ENCODE measurements at places on chromosomes 6 and 20.

- no peak for DNase-seq
Measured at GRCh38 chr6:119620846-119621555, 271.4 kb upstream of the MAN1A1 start.

DNA sequence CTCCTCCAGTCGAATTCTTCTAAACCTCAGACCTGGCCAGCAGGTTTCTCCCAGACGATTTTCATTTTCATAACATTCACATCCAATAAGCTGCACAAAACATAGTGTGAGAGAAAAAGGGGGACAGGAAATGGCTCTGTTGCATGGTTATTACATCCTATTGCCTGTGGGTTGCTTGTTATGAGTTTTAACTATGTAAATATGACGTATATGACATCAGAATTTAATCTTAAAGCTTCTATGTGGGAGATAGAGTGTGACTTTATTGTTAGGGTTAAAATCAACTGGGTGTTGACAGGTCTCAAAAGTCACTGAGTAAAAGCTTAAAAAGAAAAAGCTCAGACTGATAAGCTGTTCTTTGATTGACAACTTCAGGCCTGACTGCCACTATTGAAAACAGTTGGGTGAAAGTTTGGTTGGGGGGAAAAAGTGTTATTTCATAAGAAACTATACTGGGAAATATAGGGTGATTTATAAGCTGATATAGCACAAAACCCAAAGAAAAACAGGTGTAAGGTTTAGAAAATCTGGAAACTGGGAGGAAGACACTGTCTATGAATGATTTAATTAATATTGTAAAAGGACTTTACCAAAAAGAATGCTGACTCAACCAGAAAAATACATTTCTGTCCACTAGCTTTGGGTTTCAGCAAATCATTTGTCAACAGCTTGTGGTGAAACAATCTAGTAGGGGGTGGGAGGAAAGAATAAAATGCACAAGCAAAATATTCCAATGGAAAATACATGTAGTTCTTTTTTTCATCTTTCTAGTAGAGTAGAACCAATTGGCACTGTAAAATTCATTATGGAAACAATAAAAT is 134.1 kb upstream of the CEP162 start:
- no peak for DNase-seq

DNA sequence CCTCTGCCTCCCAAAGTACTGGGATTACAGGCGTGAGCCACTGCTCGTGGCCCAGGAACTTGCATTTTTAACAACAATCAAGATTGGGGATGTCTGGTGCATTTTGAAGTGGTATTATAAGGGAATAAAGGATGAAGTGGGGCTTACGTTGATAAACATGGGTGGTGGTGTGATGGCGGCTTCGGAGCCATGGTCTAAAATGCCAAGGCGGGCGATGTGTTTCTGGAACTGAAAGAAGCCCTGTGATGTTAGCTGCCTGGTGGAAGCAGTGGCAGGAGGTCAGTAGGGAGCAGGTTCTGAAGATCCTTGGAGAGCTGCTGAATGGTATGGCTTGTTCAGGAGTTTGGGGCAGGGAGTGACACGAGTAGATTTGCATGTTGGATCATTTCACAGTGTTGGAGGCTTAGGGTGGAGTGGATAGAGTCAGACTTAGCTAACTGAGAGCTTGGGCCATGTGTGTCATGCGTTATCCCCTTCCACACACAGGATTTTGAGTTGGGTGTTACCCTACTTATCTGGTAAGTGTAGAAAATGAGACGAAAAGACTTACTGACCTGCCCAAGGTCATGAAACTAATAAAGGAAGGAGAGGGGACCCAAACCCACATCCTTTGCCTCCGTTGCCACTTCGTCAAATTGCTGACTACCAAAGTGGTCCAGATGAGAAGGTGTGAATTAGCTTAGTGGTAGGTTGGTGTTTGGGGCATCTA is 1.5 kb downstream of the NELFCD start:
- DNase-seq, result no peak

DNA sequence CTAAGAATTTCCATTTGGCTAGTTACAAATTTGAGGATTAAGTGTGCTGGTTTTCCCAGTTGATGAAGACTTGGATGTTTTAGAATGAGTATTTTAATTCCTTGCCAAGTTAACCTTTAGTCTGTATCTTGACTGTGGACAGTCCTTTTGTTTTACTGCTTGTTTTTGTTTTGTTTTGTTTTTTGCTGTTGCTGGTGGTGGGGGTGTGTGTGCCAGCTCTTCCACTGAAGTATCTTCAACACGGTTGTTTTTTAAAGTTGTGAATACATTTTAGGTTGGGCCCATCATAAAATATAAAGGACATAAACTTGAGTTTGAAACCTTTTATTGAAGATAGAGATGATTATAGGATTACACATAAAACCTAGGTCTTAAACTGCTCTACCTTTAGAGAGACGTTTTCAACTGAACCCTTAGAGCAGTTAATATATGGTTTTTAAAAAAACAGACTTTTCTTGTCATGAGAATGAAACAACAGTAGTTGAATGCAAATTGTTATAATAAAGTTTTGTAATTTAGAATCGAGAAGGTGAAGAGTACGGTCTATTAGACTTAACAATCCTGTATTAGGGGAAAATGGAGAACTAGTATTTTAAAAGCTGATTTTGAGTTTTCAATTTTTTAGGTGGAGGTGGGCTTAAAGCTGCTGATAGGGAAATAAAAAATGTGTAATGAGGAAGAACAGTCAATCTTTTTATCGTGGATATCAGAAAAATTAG is 4.0 kb downstream of the QKI start:
- no peak for DNase-seq

GRCh38 chr20:5977975-5978374 is 27.5 kb downstream of the MCM8 start:
- DNase-seq, result no peak

DNA sequence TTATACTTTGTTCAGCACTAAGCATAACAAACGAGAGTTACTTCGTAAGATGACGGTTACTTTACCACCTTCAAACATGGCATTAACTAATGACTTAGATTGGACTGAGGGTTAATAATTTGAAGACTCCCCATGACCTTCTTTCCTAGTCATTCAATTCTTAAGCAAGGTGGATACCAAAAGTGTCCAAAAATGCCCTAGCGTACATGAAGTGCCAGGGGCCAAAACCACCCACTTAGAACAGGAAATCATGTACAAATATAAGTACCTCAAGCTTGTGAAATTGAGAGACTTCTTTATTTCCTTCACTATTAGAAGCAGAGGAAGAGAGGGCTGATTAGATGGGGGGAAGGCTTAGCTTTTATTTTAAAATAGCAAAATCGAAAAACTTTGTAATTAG is 166.4 kb downstream of the ATXN1 start:
- no peak for DNase-seq

DNA sequence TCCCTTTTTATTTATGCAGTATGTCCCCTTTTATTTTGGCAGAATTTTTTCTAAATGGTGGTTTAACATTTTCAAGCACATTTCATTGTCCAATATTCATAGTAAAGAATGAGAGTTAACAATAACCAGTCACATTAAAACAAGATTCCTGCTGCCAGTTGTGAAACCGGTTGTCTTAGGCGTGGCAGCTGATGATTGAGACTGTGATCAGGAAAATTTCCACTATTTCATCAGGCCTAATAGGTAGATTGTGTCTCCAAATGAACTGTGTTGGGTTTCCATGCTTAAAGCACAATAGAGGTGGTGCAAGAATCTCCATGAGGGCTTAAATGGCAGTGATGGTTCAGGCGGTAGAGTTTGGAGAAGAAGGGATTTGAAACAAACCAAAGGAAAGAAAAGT is 15.3 kb downstream of the PRDM1 start:
- DNase-seq, result no peak

DNA sequence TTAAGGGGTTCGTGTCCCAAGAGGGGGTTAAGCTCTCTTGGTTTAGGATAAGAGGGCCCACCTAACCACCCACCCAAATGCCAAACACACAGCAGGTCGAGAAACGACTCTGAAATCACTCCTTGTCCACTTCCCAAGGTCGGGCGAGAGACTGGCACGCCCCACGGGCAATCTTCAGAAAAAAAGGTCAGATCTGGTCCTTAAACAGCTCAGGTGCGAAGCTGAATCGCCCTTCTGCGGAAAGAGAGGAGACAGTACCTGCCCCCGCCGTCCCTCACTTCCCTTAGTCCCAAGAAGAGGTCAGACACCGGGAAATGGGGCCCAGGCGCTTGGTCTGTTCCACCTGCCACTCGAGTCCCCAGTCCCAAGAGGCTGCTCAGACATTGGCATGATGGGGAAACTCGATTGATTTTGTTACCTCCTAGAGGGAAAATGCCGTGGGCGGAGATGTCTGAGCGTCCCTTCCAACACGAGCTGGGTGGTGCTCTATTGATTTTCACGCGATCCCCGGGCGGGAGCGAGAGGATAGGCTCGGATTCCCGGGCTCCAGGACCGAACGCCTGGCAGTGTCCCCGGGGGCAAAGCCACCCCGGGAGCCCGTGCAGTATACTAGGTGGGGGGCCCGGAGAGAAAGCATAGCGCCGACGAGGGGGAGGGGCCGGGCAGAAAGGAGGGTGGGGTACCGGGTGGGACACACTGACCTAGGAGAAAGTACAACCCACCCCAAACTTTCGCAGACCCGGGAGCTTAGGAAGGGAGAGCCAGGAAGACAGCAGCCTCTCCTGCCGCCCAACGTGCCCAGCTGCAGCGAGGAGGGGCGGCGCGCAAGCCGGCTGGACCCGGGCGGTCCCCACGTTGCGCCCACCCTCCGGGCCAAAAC is 1.1 kb upstream of the SAMD5 start:
- no peak for DNase-seq

- DNase-seq, result no peak
Measured at GRCh38 chr6:127092466-127092865, 26.0 kb upstream of the RSPO3 start.

DNA sequence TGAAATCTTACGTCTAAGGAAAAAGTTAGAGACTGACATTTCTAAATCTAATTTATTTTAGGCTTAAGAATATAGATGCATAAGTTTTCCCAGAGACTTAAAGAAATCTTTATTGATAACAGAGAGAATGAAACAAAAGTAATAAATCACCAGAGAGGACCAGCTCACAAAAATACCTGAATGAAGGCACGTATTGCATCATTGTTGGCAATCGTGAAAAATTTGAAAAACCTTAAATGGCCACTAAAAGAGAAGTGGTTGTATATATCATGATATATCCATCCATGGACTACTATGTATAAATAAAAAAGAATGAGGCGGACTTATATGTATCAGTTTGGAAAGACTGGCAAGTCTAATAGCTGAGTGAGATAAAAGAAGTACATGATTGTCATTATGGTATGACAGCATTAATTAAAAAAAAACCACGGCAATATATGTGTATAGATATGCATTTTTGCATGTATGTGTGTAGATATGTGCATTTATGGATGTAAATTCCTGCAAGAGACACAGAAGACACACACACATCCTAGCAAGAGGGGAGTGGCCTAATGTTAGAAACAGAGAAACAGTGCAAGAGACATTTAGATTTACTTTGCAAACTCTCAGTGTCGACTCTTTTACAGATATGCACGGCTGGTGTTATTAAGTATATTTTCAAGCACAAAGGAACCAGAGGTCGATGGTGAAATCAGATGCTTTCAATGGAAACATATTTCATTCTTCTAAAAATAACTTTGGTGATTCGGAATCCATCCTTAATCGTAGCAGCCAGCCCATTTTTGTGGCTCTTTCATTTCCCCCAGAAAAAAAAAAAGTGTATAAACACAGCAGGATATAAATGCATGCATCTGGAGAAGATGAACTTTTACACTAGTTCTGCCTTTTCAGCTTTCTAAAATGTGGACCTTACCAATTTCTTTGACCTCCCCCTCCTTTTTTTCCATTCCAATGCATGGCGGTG is 156.1 kb upstream of the SALL4 start:
- no peak for DNase-seq

DNA sequence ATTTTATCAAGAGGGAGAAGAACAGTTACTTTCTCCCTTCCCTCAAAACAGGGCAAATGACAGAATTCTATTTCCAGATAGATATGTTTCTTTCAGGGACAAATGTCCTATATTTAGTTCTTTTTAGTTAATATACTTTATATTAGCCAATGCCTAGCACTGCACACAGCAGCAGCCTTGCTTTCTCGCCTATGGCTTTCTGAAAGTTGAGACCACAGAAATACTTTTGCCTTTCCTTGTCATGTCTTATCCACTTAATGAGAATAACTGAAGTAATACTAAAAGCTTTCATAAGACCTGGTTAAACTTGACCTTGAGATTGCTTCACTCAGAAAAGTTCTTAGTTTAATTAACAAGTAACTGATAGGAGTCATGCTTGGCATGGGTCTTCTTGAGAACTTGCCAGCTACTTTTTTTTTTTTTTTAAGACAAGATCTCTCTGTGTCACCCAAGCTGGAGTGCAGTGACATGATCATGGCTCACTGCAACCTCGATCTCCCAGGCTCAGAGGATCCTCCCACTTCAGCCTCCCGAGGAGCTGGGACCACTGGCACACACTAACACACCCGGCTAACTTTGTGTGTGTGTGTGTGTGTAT is 159.3 kb downstream of the CDKAL1 start:
- DNase-seq, result no peak

- no peak for DNase-seq
Measured at GRCh38 chr20:25336561-25337422, 53.8 kb downstream of the ABHD12 start.

DNA sequence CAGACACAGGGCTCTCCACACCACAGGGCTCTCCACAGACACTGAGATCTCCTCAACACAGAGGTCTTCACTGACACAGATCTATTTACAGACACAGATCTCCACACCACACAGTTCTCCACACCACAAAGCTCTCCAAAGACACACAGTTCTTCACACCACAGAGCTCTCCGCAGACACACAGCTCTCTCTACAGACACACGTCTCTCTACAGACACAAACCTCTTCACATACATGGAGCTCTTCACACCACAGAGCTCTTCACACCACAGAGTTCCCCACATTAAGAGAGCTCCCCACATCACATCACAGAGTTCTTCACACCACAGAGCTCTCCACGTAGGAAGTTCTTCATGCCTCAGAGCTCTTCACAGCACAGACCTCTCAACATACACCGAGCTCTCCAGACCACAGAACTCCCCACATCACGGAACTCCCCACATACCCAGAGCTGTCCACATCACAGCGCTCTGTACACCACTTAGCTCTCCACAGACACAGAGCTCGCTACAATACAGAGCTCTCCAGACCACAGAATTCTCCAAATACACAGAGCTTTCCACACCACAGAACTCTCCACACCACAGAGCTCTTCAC is 53.9 kb downstream of the ERMARD start:
- DNase-seq, result no peak

GRCh38 chr6:72984981-72985665 is 240.2 kb downstream of the KHDC1L start:
- no peak for DNase-seq

DNA sequence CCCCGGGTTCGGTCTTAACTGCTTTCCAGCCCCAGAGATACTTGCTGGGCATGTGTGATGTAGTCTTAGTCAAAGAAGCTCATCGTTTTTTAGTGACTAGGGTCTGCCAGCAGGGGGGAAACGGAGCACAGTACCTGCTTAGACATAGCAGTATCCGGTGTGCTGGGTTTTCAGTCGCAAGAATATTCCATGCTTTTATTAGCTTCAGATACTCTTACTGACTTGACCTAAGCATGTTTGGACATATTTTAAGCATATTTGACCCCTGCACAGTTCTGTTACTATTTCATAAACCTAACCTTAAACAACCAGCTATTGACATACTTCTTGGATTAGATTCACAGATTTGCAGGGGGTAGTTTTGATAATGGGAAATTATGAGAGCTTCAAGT is 3.0 kb downstream of the E2F3 start:
- DNase-seq, result peak; percentile 80
